Stimulated activated CD4-positive, alpha-beta T cell treated with anti-CD3 and anti-CD28 coated beads, Interleukin-12 subunit alpha, Interleukin-12 subunit beta, amount 100 ng/mL, for 48 hours (primary cell): ENCODE measurements at places on chromosomes 3 and 15.

- DNase-seq, result no peak
Observed at GRCh38 chr15:89217686-89218376, 3.5 kb downstream of the RLBP1 start.

DNA sequence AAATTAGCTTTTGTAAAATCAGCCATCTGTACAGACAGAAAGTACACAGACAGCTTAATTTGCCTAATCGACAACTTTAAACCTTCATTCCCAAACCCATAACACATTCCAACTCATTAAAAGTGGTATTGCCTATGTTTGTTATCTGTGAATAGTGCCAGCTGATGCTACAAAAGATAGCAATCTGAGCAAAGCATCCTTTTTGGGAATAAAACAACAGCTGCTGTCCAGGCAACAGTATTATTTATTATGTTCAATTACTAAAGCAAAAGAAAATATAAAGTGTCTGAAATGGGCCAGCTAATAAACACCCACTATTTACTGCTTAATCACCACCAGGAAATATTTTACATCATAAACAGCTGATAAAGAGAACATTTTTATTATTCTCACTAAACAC is 134.8 kb upstream of the ABI3BP start:
- DNase-seq, result no peak

GRCh38 chr3:128618398-128618726 is 32.3 kb downstream of the RPN1 start:
- no peak for DNase-seq

DNA sequence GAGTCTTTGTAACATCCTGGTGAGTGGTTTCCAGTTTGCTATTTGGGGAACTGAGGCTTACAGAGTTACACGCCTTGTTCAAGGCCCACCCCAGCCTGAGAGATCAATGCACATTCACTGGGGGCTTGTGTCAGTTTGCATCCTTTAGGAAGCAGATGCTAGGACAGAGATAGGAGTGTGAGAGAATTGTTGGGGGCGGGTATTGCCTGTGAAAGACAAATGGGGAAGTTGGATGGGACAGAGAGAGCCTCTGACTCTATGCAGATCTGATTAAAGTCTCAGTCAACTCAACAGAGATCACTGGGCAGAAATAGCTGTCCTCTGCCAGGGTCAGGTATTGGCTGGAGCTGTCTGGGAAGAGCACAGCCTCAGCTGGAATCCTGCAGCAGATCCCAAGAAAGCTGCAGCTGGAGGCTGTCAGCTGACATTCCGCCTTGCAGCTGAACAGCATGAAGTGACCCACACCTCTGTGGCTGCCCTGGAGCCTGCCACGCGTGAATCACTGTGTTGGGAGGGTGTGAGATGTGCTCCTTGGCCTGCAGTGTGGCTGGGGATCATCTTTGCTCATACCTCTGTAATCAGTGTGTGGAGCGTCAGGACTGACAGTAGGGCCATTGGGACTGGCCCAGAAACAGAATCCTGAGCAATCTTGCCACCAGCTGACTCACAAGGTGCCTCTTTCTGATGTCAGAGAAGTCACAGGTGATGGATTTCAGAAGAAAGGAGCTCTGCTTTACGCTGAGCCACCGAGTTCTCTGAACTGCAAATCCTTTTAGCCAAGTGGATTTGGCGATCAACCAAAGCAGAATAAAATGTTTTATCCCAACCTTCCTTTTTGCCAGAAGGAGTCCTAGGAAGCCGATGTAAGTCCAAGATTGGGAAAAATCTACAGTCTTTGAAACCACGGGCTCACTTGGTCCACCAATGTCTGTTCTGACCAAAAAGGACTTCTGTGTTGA is 284.1 kb upstream of the LRRFIP2 start:
- DNase-seq, result no peak

DNA sequence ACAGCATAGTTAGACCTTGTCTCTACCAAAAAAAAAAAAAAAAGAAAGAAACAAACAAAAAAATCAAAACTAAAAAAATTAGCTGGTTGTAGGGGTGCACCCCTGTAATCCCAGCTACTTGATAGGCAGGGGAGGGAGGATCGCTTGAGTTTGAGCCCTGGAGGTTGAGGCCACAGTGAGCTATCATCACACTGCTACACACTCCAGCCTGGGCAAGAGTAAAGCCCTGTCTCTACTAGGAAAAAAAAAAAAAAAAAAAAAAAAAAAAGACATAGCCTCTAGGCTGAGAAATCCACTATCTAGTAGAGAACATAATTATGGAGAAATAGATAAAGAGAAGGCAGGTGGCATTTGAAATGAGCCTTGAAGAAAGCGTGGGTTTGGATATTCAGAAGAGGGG is 2.2 kb upstream of the CHRNA5 start:
- no peak for DNase-seq

- no peak for DNase-seq
Observed at GRCh38 chr3:134938029-134938525, 143.0 kb downstream of the EPHB1 start.

DNA sequence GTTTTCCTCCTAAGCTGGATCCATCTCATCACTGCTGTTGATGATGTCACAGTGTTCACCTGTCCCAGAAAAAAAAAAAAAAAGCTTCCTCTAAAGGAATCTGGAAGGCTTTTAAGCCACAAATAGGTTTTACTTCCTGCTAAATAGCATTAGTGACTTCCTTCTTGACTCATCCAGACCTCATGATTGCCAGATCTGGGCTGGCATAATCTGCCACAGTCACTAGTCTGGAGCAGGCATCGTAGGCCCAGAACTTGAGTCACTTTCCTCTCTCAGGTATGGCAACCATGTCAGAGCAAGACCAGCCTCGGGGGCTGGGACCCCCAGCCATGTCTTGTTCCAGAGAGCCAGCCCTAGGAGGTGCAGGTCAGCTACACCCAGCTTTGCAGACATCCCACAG is 266.5 kb upstream of the CADM2 start:
- DNase-seq, result no peak

DNA sequence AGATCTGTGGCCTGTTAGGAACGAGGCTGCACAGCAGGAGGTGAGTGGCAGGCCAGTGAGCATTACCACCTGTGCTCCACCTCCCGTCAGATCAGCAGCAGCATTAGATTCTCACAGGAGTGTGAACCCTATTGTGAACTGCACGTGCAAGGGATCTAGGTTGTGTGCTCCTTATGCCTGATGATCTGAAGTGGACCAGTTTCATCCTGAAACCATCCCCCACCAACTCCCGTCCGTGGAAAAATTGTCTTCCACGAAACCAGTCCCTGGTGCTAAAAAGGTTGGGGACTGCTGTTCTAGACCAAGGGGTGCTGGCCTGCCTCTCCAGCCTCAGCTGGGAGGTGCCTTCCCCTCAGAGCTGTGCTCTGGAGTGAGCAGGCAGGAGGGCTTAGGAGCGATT is 61.4 kb downstream of the RPLP1 start:
- no peak for DNase-seq

DNA sequence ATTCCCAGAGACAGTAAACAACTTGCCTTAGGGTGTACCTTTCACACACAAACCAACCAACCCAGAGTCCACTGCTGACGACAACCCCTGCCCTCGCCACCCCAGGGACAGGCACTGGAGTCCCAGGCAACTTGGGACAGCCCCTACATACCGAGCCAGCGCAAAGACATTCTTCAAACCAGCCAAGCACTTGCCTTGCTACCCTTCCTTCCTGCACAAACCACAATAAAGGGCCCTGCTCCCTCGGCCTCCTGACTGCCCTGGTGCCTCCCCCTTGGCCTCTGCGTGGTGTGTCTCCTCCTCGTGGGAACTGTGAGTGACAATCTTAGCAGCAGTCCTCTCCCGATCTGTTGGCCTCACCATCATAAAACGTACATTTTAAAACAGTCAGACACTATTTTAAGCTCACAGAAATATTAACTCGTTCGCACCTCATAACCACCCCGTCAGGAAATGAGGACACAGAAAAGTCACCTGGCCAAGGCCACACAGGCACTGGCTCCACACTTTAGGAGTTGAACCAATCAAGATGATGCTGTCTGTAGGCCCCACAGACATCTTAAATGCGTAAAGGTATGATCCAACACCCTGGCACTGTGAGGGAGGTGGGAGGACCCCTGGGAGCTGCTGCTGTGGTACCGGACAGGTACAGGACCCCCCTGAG is 113.8 kb downstream of the ADCY5 start:
- DNase-seq, result no peak

DNA sequence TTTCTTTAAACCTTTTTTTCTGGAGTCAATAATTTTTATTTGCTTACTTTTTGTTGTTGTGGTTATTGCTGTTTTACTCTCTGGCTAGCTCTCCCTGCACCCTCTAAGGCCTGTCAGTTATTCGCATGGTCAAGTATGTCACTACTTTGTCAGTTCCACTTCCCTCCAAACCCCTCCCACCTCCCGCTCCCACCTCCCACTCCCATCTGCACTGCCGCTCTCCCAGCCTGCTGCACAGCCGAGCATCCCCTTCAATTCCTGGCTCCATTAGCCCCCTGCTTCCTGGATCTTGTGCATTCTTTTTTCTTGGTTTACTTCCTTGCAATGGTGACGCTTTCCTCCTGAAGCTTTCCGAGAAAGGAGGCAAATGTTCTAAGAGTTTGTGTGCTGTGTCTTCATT is 218.0 kb downstream of the XXYLT1 start:
- no peak for DNase-seq

DNA sequence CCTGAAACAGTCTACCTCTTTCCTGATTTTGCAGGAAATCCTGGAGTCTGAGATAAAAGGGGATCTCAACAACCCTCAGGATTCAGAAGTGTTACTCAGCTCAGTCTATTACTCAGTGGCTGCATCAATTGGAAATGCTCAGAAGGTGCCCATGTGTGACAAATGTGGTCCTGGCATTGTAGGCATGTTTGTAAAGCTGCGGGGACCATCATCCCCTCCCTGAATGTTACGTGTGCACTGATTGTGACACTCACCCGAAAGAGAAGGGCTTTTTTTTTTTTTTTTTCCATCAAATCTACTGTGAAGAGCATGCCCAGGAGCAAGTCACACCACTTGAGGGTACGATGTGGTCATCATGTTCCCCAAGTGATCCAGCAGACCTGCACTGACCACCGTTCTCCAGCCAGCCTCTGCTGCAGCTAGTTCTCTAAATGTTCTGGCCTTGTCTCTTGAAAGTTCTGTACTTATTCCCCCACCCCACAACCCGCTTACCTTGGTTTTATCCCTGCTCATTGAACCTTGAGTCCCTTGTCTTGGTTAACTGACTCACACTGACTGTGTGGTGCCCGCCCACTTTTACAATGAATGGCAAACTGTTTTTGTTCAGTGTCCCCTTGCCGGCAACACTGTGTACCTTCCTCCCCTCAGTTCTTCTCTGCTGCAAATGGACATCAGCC is 19.8 kb downstream of the ST3GAL6 start:
- DNase-seq, result no peak

GRCh38 chr15:75620841-75621391 is 4.6 kb downstream of the SNUPN start:
- no peak for DNase-seq

GRCh38 chr15:96292635-96293034 is 37.9 kb upstream of the NR2F2 start:
- no peak for DNase-seq

- DNase-seq, result no peak
Observed at GRCh38 chr3:32421991-32422859, 30.6 kb downstream of the CMTM7 start.

DNA sequence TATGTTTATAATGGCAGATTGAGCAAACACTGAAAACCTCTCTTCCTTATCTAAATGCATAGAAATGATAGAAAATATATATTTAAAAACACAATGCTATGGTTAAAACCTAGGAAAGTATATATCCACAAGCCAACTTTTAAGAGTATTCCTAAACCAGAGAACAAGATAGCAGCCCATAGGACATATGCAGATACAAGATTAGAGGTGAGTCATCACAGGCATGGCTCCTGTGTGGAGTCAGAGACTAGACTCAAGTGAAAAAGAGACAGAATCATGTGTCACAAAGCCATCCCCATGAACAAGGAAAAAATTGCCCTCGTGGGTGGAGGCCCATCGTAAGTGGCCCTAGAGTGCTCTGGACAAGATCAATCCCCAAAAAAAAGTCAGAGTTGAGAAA is 199.4 kb upstream of the PPP2R3A start:
- DNase-seq, result no peak
